ENCODE measurements at places on chromosomes 11 and 22. TPM values are rescaled to one million over a fixed set of nuclear protein-coding genes. Genes with fewer than 3 reads are reported as not detected.

DNA sequence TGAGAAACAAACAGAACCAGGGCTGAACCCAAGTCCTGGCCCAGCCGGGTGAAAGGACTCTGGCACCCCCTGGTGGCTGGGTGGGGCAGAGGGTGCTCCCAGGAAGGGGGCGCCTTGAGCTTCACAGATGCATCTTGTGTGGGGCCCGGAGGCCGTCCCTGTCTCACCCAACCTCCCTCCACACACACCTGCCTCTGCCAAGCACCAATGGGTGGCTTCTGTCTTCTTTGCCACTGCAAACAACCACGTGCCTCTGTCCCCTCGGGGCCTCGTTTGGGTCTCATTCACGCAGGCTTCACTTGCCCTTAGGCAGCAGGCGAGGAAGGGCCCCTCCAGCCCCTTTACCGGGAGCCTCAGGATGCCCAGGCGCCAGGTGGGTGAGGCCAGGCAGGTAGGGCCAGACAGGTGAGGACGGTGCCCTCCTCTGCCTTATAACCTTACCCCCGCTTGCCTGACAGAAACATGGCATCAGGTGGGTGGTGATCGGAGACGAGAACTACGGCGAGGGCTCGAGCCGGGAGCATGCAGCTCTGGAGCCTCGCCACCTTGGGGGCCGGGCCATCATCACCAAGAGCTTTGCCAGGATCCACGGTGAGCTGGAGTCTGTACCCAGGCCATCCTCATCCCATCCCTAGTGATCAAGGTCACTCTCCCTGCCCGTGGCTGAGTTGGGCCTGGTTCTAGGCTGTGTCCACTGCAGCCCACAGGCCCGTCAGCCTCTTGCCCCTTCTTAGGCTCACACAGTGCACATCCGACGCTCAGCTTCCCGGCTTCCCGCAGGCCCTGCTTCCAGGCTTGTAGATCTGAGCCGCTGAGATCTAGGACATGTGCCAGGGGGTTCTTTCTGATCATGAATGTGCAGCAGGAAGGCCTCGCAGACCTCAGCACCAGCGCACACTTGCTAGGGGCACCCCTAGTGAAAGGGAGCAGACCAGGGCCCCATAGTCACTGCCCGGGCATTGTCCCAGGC, 17.2 kb downstream of the POLR3H start:
- peak; percentile 5 for ATAC-seq

DNA sequence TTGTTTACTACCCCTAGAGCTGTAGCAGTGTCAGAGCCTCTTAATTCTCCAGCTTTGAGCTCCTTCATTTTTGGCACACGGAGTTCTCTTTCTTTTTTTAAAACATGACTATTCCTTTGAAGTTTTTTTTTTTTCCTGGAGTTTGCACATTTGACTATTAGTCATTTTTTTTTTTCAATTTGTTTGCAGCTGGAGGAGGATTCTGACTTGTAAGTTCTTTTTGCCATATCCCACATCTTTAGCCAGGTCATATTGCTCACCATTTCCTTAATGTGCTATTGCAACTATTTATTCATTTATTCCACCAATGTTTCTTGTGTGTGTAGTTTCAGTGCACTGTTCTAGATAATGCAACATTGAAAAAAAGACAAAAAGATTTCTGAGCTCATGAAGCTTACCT, 166.3 kb upstream of the ARHGAP20 start:
- ATAC-seq: no peak

The CRYAB gene
- total RNA-seq: 24.0 TPM

The OMP gene
- not detected for total RNA-seq

- peak; percentile 66 for ATAC-seq
Measured at GRCh38 chr22:27609451-27609888, 192.1 kb downstream of the MN1 start.

- ATAC-seq: peak; percentile 26
Measured at GRCh38 chr11:27626269-27626937, 73.9 kb downstream of the BDNF start.

DNA sequence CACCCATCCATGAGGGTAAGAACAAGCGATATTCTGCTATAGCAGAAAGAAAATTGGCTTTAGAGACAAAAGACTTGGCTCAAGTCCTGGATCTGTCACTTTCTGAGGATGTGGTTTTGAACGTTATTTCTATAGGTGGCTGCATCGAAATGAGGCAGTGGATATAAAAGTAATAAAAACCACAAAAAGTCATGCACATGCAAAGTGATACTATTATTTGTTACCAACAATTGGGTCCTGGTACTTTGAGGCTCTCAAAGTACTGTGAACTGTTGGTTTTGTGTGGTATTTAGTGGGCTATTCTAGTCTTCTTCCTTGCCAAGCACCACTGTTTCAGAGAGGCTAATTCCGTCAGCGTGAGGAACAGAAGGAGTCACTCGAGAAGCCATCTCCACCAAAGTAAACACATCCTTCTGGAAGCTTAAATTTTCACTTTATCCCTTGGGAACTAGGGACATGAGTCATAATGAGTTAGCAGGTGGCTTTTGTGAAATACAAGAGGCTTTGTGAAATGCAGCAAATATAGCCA, 13.1 kb downstream of the UBASH3B start:
- ATAC-seq: no peak

The MYOD1 gene
- total RNA-seq: 0.62 TPM

DNA sequence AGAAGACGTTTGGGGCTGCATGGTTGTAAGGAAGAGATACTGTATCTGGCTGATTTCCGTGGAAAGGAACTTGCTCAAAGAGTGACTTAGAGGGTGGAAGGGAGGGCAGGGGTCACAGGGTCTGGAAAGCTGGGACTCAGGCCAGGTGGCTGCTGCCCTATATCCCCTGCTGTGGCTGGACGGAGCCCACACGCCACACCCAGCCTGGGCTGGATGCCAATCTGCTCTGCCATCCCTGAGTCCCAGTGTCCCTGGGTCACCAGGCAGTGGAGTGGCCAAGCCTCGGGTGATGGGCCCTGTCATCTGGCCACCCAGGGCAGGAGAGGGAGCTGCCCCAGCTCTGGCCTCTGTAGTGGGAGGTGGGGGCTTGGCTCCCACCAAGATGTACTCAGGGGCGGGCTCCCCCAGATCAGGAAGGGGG, 26.5 kb upstream of the KRTAP5-7 start:
- no peak for ATAC-seq

DNA sequence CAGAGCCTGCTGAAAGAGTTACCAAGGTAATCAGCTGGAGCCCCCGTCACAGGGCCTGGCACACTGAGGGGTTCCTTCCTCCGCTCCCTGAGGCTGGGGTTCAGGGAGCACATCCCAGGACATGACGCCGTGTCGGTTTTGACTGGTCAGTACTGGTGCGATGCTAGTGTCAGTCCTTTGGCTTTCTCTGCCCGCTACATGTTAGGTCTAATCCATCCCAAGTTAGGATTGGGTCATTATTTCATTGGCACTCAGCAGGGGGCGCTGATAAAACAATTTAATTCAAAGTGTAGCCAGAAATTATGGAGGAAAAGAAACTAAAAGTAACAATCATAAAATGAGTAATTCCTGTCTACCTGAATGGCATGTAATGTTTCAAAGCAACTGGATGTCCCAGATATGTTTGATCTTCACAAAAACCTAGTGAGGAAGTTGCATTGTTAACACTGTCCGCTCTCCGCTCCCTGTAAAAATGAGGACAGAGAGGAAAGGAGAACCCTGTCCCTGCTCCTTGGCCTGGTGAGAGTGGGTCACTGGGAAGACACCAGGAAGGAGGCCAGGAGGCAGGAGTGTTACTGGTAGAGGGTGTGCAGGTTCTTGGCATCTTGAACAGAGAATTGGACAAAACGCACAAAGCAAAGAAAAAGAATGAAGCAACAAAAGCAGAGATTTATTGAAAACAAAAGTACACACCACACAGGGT, 27.1 kb downstream of the TSKU start:
- ATAC-seq: peak; percentile 7

The KCNQ1OT1 gene
- 5.4 TPM for total RNA-seq

- ATAC-seq: no peak
Measured at GRCh38 chr11:15793043-15793996, 563.0 kb downstream of the SOX6 start.

- peak; percentile 88 for ATAC-seq
Measured at GRCh38 chr11:46346886-46347636, at the start of gene DGKZ. Gene DGKZ, plus strand, starts transcription at chr11:46347463. Its CDS starts 197 bp downstream, at chr11:46347660.

- peak; percentile 55 for ATAC-seq
Measured at GRCh38 chr11:61553373-61554171, 27.3 kb downstream of the SYT7 start.

- ATAC-seq: no peak
Measured at GRCh38 chr11:119100246-119100970, 1.2 kb downstream of the DPAGT1 start.

GRCh38 chr11:114134870-114135269, 75.4 kb downstream of the ZBTB16 start:
- peak; percentile 80 for ATAC-seq

DNA sequence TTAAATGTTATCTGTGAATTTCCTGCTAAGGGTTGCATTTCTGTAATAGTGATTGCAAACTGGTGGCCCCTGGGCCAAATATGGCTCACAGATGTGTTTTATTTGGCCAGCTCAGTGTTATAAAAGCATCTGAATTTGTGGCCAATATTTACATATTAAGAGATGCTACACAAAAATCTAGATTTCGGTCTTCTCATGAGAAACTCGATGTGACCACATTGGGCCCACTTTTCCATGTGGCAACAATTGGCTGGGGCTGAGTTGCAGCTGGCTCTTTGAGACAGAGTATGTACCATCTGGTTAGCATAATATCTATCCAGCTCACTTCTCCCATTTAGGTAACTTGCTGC, 244.5 kb upstream of the POU2AF2 start:
- ATAC-seq: no peak

The ZNF214 gene
- total RNA-seq: 2.8 TPM

GRCh38 chr22:23404689-23405365, 175.3 kb downstream of the IGLL1 start:
- no peak for ATAC-seq

DNA sequence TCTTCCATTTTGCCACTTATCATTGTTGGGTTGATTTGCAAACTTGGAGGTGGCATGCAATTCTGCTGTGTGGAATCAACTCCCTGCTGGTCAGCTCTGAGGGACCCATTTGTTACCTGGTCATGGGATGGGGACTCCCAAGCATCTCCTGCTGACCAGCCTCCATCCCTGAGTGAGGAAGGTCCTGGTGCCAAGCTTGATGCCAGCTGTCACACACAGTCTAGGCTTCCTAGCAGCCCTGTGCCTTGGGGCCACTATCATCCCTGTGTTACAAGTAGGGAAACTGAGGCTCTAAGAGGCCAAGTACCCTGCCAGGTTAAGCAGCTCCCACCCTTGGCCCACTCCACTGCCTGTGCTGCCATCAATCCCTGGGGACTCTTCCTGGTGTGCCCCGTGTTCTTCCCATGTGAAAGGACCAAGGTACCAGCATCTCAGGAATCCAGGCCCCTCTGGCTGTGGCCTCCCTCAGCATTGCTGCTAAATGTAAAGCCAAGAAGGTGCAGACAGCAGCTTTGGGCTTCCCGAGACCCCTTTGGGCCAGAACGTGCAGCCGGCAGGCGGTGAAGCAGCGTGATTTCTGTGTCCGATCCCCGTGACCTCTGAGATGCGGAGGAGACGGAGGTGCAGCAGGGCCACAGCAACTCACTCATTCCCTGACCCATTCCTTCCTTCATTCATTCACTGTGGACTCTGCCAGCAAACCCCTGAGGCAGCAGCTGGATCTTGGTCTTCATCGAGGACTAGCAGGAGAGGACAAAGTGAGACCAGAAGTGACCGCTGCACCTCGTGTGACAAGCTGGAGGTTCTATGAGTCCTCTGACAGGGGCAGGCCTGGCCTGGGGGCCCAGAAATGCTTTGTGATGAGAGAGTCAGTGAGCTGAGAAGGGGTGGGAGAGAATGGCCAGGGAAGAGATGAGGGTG, 49.7 kb downstream of the MYEOV start:
- ATAC-seq: no peak

DNA sequence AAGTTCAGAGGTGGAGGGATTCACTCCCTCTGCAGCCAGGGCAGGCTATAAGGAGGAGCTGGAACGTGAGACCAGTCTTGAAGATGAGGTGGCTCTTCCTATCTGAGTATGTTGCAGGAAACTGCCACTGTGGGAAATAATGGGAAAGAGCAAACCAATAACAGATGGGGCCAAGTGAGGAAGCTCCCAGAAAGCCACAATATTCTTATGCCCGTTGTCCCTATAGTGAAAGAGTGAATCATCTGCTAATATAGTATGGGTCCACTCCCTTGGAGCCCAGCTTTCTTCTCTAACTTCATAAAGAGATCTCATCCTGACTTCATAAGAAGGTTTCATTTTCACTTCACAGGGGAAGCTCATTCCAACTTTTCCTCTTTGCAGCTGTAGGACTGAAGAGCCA, 206.4 kb downstream of the BLID start:
- ATAC-seq: no peak

DNA sequence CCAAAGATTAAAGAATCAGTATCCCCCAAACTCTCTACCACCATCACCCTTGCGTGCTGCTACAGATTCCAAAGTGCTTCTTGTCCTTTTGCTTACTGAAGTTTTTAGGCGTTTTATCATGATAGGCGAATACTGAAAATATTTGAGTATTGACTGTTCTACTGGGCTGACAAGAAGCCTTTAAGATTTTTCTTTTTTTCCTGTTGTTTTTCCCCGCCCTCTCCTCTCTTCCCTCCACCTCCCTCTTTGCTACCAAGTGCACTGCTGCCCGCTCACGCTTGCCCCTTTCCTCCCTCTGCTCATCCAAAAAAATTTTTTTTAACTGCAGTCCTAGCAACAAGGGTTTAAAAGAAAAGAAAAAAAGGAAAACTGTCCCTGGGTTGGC, 679 bp downstream of the SPCS2 start:
- no peak for ATAC-seq

GRCh38 chr11:92131289-92131865, 93.2 kb upstream of the FAT3 start:
- ATAC-seq: no peak

DNA sequence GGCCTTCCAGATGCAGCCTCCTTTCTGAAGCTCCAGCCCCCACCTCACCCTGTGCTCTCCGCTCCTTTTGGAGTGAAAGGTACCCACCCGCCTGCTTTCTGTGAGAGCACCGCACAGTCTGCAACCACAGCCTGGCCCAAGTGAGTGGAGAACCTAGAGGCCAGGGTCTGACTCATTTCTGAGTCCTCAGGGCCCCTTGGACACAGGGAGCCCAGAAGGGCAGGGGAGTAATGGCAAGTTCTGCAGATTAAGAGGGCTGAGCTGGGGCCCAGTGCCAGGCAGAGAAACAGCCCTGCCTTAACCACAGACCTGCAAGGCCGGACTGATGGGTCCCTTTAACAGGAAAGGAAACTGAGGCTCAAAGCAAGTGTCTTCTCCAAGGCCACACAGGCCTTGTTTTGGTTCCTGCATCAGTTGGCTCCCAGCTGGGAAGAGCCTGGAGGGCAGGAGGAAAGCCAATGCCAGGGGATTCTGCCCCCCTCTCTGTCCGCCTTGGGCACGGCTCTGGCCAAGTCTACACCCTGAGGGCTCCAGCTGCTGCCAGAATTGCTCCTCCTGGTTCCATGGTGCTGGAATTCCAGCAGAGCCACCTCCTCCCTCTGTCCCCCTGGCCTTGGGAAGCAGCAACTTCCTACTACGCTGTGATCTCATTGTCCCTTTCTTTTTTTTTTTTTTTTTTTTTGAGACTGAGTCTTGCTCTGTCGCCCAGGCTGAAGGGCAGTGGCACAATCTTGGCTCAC, 55.1 kb downstream of the CYTH4 start:
- ATAC-seq: no peak

GRCh38 chr22:20885557-20886323, 26.9 kb downstream of the SNAP29 start:
- ATAC-seq: peak; percentile 97

- ATAC-seq: no peak
Measured at GRCh38 chr11:76615950-76616349, 54.6 kb downstream of the LRRC32 start.

The KCNK4 gene
- total RNA-seq: 1.2 TPM

The OR51E2 gene
- total RNA-seq: 3.0 TPM

The GRAMD1B gene
- total RNA-seq: 7.8 TPM

Data from motor neuron (in vitro differentiated cells).